ENCODE measurements at places on chromosomes 3 and 15. TPM values are rescaled to one million over a fixed set of nuclear protein-coding genes. Genes with fewer than 3 reads are reported as not detected.

The LMAN1L gene
- not detected for total RNA-seq

The NME9 gene
- total RNA-seq = not detected

The PRRT3 gene
- total RNA-seq = 4.4 TPM

The ALG1L2 gene
- not detected for total RNA-seq

The GPX1 gene
- 745 TPM for total RNA-seq

GRCh38 chr3:101542957-101543356 is 18.7 kb upstream of the TRMT10C start:
- no peak for DNase-seq

DNA sequence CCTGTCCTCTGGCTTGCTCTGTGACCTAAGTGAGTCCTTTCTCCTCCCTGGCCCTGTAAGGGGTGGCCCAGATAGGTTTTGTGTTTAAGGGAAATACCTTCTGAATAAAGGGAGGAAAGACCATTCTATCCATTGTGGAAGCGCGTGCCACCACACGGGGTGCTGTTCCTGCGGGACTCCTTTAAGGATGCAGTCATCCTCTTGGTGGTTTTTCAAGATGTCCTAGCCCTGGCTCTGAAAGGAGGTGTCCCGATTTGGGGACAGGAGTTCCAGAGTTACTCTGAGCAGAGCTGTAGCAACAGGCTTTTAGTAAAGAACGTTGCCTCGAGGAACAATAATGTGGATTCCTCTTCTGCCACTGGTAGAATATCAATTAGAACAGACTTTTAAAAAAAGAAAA is 9.6 kb downstream of the SLC6A6 start:
- DNase-seq = peak; percentile 29

DNA sequence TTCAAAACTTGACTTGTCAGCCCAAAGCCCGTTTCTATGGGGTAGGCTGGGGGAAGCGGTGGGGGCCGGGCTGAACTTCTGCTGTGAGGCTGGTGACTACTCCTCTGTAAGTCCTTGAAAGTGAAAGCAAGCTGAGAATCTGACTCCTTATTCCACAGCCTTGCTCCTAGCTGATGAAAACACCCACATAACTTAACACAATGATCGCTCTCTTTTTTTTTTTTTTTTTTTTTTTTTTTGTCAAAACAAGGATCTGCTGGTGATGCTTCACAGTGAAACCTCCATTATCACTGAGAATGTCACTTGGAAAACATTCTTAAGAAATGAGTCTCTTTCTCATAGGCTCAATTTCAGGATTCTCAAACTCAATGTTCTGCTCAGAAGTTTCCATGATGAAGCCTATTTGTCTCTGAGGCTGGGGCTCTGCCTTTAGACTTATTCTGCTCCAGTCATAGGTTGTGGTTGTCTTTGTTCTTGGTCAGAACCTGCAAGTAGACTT is 31.4 kb upstream of the TKT start:
- DNase-seq = no peak

- DNase-seq = peak; percentile 94
These were observed 16.1 kb downstream of the BDH1 start for GRCh38 chr3:197539651-197540051.

DNA sequence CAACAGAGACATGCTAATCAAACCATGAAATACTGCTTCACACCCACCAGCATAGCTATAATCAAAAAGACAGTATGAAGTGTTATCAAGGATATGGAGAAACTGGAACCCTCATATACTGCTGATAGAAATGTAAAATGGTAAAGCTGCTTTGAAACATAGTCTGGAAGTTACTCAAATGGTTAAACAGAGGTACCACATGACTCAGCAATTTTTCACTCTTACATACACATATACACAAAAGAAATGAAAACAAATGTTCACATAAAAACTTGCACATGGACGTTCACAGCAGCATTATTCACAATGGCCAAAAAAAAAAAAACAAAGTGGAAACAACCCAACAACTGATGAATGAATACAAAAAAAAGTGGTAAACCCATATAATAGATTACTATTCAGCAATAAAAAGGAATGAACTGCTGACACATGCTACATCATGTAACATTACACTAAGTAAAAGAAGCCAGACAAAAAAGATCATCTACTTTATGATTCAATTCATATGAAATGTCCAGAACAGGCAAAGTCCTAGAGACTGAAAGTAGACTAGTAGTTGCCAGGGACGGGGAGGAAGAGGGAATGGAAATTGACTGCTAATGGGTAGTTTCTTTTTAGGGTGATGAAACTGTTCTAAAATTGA is 23.2 kb downstream of the ZNF148 start:
- DNase-seq = peak; percentile 47

DNA sequence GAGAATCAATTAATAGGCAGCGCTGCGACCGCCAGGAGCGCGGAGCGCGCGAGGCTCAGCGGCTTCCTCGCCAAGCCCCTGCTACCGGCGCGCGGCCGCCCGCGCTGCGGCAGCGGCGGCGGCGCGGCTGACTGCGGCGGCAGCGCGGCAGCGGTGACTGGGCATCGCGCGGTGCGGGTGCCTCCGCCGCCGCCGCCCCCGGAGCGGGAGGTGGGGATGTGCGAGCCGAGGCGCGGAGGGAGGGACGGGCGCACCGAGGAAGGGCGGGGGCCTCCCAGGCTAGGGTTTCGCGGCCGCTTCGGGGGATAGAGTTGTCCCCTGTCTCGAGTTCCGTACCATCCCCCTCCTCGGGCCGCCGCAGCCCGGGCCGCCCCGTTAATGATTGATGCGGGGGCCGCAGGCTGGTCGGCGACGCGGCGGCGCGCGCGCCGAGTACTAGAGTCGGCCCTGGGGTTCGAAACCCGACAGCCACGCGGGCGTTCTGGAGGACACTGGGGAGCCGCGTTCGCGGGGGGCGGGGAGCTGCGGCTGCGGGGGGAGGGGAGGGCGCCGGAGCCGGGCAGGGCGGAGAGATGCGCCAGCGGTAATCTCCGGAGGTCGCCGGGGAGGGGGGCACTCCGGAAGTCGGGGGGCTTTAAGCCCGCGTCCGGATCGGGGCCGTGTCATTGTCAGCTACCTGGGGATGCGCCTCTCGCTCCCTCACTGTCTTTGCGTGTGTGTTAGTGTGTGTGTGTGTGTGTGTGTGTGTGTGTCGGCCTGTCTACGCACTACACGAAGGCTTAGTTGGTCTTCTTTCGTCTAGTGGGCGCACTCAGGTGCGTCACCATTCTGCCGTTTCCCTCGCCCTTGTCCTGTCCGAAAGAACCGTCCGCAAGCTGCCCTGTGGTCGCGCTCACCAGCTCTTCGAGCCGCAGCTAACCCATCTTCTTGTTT is at the start of gene PAQR9:
TSS of gene PAQR9 (minus strand) at position 159 of the 933 bp plus-strand sequence. CDS start 338 bp downstream, outside the sequence.
- DNase-seq = no peak

- no peak for DNase-seq
These were observed 3.3 kb downstream of the RHCG start for GRCh38 chr15:89492934-89493631.

DNA sequence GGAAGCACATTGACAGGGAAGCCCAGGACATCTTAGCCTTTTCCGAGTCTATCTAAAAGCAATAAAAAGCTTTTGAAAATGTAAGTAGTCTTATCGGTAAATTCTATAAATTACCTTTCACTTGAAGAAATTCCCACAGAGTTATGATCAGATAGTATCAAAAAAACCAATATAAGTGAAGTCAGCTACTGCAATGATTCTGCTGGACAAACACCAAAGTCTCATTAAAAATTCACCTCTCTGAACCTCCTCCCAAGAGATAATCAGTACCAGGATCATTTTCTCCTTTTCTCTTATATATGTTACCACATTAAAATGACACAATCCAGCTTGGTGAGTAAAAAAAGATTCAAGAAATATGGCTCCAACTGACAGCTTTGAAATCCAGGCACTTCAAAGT is 69.2 kb downstream of the FRMD5 start:
- no peak for DNase-seq

DNA sequence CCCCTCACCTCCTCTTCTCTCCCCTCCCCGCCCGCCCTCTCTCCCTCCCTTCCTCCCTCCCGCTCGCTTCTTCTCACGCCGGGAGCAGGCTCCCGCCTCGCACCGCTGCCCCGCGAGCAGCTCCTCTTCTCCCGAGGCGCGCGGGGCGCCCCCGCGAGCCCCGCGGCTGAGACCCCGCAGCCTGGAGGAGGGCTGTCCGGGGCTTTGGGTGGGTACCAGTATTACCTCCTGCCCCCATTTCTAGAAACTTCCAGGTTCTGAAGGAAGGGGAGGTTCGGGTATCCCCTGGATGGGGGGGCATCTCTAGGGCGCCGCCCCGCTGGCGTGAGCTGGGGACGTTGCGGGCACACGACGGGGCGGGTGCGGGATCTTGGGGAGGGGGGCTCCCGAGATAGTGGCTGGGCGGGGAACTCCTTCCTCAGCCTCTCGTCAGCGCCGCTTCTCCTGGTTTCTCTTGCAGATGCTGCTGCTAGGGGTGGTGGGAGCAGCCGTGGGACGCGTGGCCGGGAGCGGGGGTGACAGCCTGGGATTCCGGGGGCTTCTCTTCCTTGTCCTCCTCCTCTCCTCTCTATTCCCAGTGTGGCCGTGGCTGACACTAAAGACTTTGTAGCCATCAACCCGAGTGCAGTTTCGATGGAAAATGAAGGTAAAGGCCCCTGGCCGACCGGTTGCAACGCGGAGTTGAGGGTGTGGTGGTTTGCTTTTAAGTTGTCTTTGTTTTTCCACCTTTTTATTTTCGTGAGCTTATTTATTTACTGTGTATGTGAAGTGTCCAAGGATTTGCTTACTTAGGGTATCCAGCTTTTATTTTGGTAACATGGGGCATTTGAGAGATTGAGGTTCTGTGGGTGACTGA is 474 bp downstream of the ATP2C1 start:
- no peak for DNase-seq

- DNase-seq = peak; percentile 78
These were observed 178.3 kb downstream of the UACA start for GRCh38 chr15:70584838-70585706.

- DNase-seq = no peak
These were observed 31.1 kb downstream of the MAGEL2 start for GRCh38 chr15:23616536-23616935.
